ENCODE measurements at places on chromosomes 2 and 18.

- DNase-seq: no peak
These were observed 146.7 kb upstream of the VRK2 start for GRCh38 chr2:57899898-57900297.

GRCh38 chr2:27095745-27096651 lies 9.4 kb downstream of the KHK start:
- no peak for DNase-seq

GRCh38 chr2:17580319-17580715 lies 39.8 kb downstream of the VSNL1 start:
- DNase-seq: no peak

DNA sequence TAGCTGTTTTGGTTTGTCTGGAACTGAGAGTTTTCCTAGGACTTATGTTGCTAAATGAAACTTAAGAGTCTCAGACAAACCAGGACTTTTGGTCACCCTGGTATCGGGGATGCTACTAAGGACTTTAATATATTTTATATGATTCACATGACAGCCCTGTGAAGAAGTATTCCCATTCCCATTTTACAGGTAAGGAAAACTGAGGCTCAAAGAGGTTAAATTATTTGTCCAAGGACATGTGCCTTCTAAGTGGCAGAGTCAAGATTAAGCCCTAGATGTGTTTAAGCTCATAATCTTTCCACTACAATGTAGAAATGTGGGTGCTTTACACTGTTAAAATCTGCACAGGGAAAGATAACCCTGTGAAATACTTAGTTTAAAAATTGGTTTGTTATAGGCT lies 77.7 kb upstream of the ATP5MC3 start:
- DNase-seq: no peak

- no peak for DNase-seq
These were observed 7.6 kb upstream of the TNS1 start for GRCh38 chr2:218010140-218010983.

GRCh38 chr2:183892315-183892941 lies 705.9 kb upstream of the ZNF804A start:
- no peak for DNase-seq

- no peak for DNase-seq
These were observed 712.5 kb downstream of the TDRD15 start for GRCh38 chr2:21836261-21836660.

GRCh38 chr2:213034585-213034984 lies 116.8 kb downstream of the IKZF2 start:
- no peak for DNase-seq

DNA sequence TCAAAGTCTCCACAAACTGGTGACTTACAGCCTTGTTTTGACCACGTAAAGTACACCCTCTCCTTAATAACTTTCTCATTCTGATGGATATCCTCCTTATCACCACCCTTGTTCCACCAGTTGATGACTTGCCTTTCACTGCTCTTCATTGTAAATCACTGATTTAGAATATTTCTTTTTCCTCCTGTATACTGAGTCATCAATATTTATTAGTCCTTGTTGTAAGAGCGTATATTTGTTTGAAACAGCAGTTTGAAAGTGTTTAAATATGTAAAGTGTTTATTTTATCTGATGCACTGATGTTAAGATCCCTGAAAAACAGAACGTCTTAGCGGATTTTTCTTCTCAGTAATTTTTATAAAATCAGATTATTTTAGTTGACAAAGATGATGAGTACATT lies 34.2 kb upstream of the DYSF start:
- no peak for DNase-seq

DNA sequence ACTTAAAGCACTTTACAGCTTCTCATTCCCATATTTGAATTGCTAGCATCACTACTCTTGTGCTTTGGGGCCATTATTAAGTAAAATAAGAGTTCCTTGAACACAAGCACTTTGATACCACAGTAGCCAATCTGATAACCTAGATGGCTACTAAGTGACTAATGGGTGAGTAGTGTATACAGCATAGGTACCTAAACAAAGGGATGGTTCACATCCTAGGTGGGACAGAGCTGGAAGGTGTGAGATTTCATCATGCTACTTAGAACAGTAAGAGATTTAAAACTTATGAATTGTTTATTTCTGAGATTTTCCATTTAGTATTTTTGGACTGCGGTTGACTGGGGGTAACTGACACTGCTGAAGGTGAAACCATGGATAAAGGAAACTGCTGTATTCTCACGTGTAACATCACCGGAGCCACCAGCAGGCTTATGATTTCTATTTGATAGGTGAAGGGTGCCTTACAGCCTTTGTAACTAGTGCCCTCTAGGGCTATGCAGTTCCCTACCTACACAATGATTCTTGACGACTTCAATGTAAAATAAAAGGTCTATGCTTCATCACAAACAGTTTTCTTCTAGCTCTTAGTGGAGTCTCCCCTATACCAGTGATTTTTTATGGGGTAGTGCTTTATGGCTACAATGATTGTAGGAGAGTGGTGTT lies 22.1 kb upstream of the CRIM1 start:
- DNase-seq: no peak

GRCh38 chr2:88602022-88602421 lies 25.2 kb downstream of the EIF2AK3 start:
- DNase-seq: no peak

DNA sequence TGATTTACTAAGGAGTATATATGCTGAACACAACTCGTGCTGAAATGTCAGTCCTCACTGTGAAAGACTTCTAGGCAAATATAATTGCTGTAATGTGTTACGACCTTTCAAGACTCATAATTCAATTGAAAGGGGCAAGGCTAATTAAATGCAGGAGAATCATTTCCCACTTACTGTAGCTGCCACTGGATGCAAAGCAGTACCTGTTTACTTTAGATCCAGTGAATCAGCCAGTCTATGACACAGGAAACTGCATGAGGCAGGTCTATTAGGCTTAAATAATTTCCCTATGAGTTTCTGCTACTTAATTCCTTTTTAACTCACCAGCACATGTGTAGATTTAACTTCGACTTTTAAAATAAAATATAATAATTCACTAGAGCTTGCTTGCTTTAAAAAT lies 125.6 kb downstream of the CTNNA2 start:
- DNase-seq: no peak

DNA sequence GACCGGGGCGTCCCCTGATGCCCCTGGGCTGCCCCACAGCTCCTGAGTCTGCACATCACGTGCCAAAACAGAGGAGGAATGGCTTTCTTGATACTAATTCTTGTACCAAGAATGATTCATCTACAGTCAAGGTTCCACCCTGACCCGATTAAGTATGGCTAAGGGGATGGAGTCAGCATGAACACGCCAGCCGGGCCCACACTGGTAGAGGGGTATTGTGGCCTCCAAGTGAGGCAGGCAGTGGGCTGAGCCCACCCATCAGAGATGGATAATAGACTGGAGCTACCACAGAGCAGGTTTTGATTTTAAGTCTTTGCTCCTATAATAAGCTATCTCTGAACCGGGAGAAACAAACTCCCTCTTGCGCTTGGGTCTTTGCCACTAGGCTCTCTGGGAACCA lies 17.9 kb upstream of the GNAL start:
- DNase-seq: no peak

- no peak for DNase-seq
These were observed 66.2 kb downstream of the LPIN1 start for GRCh38 chr2:11812466-11813248.

GRCh38 chr2:66576561-66577320 lies 141.8 kb downstream of the MEIS1 start:
- no peak for DNase-seq

DNA sequence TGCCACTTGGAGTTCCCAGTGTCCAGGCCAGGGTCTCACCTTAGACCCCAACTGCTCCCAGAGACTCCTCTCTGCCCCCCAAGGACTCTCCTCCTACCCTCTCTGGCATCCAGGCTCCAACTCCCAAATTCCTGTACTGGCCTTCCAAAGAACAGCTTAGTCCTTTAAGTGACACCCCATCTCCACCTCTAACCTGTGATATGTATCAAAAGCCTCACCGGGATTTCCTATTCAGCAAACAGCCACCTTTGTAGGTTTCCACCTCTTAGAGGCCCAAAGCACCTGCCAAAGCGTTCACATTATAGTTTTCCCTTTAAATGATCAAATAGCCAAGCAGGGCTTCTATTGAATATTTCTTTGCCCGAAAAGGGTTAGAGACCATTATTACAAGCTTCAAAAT lies 2.7 kb upstream of the COPS8 start:
- DNase-seq: no peak

DNA sequence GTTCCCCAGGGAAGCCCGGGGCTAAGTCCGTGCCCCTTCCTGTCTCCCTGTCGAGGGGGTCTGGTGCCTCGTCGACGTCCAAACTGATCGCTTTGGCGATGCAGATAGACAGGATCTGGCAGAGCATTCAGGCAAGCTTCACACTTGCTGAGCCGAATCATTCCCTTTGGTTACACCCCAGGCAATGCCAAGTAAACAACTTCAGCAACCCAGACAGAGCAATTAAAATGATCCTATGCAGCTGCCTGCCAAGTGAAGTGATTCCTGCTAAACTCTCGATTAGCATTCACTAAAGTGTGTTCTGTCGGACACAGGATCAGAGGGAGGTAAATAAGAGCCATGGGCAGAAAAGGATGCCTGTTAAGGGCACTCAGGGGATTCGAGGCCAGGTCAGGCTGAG lies 108.2 kb upstream of the RAB12 start:
- DNase-seq: no peak

- no peak for DNase-seq
These were observed 62.4 kb upstream of the MSH6 start for GRCh38 chr2:47720559-47720958.

- no peak for DNase-seq
These were observed 559.3 kb upstream of the PIK3C3 start for GRCh38 chr18:41395695-41396094.

GRCh38 chr2:114192362-114192761 lies 250.1 kb upstream of the DPP10 start:
- no peak for DNase-seq

GRCh38 chr2:168552450-168552856 lies 96.4 kb downstream of the CERS6 start:
- DNase-seq: no peak

DNA sequence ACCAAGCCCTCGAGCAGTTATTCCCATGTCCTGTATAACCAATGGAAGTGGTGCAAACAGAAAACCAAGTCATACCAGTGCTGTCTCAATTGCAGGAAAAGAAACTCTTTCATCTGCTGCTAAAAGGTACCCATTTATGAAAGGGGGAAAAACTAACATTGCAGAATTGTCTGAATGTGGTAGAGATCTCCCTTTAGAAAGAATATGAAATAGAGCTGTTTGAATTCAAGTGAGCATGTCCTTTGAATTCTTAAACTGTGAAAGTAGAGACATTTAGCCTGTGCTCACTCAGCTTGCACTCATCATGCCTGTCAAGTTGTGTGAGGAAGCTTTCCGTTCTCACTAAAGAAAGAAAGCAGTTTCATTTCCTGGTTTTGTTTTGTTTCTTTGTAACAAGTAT lies 87.4 kb downstream of the EML4 start:
- DNase-seq: no peak

GRCh38 chr18:75915941-75916623 lies 488.6 kb upstream of the SMIM21 start:
- DNase-seq: no peak

DNA sequence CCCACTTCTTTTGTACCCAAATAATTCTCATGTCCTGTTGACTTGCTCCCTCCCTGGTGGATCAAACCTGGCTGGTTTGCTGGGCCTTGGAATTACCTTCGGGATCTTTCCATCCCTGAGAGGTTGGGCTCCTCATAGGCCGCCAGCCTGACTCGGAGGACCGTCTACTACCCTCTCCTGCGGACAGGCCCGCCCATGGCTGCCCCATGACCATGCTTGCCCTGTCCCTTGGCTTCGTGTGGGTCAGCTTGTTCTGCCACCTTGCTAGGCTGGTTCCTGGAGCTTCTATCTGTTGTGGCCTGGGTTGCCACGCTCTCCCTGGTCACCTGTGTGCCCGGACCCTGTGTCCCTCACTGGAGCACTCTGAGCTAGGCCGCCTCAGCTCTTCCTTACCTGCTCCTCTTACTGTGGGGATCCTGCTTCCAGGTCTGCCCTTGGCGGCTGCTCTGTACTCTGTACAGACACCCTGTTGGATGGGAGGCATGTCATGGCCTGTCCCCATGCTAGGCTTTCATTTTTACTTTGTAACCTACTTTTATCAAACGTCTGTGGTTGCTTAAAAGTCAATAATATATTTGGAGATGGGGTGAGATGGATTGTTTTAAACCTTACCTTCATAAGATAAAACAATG lies 29.7 kb upstream of the FHL2 start:
- no peak for DNase-seq

DNA sequence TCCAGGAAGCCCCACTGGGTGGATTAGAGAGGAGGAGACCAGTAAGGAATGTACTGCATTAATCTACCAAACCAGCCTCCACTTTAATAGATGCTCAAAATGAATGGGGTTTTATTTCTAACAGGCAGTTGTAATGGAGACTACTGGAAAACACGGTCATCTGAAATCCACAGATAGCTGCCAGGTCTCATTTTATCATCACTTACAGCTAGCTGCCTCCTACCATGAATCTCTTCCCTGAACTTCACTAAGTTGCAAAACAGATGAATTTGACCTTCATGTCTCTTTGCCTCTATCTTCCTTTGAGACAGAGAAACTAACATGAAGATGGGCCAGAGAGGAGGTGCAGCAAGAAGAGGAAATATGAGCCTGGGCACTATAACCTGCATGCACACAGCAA lies 21.9 kb downstream of the ZBTB7C start:
- no peak for DNase-seq

DNA sequence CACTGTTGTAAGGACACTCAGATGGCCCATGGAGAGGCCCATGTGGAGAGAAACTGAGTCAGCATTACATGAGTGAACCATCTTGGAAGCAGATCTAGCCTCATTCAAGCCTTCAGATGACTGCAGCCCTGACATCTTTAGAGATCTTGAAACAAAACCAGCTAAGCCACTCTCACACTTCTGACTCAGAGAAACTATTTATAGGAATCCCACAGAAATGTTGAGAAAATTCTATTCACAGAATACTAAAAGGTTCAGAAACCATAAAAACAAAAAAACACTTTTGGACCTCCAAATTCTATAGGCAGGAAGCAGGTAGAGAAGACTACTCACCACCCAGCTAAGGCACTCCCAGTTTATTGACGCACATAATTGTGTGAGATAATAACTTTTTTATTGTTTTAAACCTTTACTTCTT lies 8.7 kb downstream of the TMEM169 start:
- no peak for DNase-seq

GRCh38 chr2:42127425-42128424 lies 41.4 kb upstream of the EML4 start:
- DNase-seq: no peak

GRCh38 chr2:64820901-64821300 lies 167.2 kb upstream of the SERTAD2 start:
- DNase-seq: no peak

- no peak for DNase-seq
These were observed 39.9 kb downstream of the CYRIA start for GRCh38 chr2:16625759-16626158.

DNA sequence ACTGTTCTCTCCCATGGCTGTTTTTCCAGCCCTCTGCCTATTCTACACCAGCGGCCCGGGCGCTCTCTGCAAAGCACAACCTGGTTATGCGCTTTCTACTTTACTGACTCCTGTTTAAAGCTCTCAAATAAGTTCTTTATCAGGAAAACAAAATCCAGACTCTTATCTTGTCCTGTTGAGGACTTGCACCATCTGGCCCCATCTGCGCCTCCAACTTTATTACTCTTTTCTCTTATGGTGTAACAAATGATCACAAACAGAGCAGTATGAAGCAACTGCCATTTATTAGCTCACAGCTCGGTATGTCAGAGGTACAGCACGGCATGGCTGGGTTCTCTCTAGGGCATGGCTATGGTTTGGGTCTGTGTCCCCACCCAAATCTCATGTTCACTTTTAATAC lies 236.5 kb upstream of the NT5C1B start:
- DNase-seq: no peak

- no peak for DNase-seq
These were observed 24.2 kb downstream of the ICOS start for GRCh38 chr2:203960811-203961210.

Data from AG04450 (cell line).